Right renal cortex interstitium (tissue), 3 donors: ENCODE measurements at places on chromosomes 16 and 17.

DNA sequence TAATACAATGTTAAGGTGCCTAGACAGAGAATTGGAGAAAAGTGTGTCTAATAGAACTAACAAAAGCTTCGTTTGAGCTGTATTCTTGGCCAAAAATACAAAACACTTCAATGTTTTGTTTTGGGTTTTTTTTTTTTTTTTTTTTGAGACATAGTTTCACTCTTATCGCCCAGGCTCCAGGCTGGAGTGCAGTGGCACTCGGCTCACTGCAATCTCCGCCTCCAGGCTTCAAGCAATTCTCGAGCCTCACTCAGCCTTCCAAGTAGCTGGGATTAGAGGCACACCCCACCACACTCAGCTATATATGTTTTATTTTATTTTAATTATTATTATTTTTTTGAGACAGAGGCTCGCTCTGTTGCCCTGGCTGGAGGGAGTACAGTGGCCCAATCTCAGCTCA lies 38.3 kb upstream of the CARMIL2 start:
- DNase-seq = no peak

GRCh38 chr17:67982686-67983382 lies 13.4 kb downstream of the C17orf58 start:
- DNase-seq = no peak

GRCh38 chr16:29961479-29962343 lies at the start of gene TMEM219:
Gene TMEM219 (plus strand): TSS chr16:29962079. CDS start chr16:29963144, 1,065 bp downstream.
- DNase-seq = peak; percentile 82

DNA sequence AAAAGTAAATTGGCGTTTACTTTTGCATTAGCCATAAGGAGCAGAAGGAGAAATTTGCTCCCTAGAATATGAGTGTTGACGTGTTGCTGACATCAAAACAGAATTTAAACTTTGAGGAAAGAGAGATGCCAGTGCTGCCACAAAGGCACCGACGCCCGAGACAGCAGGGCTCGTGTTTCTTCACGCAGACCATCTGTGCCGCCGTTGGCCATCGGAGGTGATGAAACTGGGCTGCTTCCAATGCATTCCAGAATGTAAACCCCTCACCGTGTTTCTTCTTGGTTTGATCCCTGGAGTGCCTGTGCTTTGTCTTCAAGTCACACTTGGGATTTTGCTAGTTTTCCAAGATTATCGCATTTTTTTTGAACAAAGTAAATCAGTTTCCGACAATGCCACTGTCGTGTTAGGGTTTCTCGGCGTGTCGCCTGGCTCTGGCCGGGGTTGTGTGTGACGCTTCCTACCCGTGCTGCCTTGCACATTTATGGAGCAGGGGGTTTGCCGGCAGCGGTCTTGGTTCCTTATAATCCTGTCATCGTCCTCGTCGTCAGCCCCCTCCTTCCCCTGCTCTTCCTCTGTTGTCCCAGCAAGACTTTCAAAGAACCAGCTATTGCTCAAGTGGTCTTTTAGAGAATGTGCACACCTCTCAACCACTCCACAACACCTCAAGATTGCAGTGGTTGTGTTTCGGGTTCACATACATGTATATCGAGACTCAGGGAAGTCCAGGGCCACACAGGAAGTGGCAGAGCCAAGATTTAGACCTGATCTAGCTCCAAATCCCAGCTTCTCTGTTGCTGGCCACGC lies 103.9 kb downstream of the METRNL start:
- no peak for DNase-seq

- DNase-seq = no peak
Observed at GRCh38 chr16:10080051-10080772, 102.0 kb downstream of the GRIN2A start.

DNA sequence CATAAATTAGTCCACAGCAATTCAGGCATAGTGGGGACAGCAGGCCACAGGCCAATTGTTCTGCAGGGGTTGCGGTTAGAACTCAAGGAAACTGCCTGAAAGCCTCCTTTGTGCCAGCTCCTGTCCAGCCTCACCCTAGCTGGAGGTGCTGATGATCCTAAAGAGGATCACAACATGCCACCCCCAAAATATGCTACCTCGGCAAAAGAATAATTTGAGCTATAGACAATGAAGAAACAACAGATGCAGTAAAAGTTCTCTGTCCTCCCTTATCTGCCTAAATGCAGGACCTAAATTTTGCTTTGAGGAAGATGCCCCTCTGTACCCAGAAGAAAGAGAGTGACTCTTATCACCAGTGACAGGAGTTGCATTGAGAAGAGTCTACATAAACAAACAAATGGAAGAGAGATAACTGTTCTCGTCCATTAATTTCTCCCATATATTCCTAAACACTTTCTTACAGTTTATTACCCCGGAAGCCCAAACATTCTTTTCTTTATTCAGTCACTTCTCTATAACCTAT lies 14.7 kb downstream of the ALOX15 start:
- DNase-seq = no peak

DNA sequence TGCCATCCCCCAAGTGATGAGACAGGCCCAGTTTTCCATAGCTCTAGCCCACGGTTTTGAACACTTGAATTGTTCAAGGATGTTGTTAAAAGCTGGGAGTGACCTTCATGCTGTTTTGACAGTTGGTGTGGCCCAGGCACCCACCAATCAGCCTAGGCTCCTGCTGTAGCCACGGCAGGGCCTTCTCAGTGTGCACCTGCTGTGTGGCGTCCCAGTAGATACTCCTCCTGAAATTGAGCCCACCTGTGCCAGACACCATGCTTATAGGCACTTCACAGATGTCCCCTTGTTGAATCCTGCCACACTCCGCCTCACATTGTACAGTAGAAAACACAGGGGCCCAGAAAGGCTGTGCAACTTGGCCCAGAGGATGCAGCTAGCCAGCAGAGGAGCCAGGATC lies 86.4 kb downstream of the SOCS1 start:
- no peak for DNase-seq

GRCh38 chr16:70805787-70806186 lies 4.8 kb upstream of the VAC14 start:
- no peak for DNase-seq

GRCh38 chr17:61570118-61570517 lies 20.9 kb downstream of the NACA2 start:
- DNase-seq = no peak

- DNase-seq = no peak
Observed at GRCh38 chr17:36600465-36600864, 918 bp upstream of the MRM1 start.

GRCh38 chr16:28497861-28498599 lies 3.6 kb downstream of the APOBR start:
- DNase-seq = no peak

DNA sequence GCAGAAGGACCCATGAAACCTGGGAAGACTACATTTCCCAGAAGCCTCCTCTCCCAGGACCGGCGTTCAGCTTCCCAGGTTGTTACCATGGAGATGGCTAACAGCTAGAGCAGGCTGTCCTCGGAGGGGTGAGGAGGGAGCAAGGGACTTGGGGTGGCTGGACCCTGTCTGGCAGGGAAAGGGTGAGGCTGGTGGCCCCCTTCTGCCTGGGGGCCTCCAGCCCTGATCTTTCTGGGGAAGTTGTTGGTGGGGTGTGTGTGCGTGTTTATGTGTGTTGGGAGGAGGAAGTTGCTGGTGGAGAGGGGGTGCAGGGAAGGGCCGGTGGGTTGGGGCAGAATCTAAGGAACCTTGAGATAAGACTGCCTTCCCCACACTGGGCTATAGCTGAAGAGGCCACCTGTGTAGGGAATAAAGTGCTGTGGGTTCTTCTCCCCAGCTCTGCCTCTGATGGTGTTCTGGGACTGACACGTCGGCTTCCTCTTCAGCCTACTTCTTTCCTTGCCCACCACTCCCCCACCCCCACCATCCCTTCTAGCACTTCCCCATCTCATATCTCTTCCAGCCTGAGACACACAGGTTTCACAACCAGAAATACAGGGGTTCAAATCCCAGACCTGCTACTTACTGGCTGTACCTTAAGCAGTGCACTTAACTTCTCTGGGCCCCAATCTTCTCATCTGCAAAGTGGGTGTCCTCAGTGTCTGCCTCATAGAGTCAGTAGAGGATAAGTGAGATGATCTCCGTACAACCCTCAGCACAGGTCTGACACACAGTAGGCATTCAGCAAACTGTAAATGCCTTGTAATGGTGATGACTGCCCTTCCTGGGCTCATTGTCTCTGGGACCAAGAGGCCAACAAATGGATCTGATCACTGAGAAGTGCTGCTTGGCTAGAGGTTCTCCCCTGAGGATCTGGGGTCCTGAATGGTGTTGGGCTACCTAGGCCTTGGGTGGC lies at the start of gene DRC7:
TSS of gene DRC7 (plus strand) at position 82 of the 955 bp plus-strand sequence. CDS start 3,144 bp downstream, outside the sequence.
- peak; percentile 55 for DNase-seq
